T-cell (primary cell): ENCODE measurements at places on chromosomes 16 and 17. TPM values are rescaled to one million over a fixed set of nuclear protein-coding genes. Genes with fewer than 3 reads are reported as not detected.

Gene LPCAT2
- 1.1 TPM for total RNA-seq

DNA sequence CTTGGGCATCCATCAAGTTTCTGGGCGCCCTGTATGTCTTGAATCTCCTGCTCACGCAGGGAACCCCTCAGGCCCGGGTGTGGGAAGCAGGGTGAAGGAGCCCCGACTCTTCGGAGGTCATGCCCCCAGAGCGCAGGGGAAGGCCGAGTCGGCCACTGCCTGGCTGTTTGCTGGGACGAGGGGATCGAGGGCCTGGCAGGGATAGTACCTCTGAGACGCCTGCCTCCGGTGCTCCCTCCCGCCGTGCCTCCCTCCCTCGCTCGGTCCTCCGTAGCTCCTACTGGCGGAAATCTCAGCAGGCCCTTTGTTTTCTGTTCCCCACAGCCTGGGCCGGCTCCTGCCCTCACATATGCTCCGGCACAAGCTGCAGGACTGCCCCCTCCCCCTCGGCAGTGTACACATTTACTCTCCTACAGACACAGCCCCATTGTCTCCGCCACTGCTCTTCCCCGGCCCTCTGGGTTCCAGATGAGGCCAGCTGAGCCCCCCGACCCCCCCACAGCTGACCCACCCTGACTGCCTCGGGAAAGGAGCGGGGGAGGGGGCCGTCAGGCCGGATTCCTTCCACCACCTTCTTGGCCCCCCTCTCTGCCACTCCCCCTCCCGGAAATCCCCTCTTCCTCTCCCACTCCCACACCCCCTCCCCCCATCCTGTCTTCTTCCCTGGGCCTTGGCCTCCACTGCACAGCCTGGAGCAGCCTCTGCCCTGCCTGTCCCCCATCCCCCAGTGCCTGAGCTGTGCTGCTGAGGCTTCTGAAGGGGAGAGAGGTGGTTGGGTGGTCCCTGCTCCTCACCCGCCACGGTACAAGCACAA lies 1.4 kb downstream of the TRAF4 start:
- no peak for DNase-seq

DNA sequence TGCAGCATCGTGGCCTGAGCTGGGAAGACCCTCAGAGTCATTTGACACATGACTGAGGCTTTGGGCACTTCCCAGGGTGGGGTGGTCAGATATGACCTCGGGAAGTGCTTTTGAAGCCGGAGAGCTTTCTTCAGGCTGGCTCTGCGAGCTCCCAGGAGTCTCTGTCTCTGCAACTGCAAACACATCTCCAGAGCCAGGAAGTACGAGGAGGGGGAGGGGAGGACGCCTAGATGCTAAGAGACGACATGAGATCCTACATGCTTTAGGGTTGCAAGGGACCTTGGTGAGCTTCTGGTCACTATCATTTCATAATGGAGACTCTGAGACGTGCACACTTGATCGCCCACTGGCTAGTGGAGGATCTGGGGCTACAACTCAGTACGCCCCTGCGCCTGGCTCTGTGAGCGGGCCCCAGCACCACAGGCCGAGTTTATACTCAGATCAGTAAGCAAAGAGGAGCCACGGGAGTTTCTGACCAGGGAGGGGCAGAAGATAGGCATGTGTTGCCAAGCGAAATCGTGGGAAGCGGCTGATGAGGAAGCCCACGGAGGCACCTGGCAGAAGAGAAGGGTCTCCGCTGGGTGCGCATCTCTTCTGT lies 527 bp upstream of the MGAT5B start:
- DNase-seq = no peak

DNA sequence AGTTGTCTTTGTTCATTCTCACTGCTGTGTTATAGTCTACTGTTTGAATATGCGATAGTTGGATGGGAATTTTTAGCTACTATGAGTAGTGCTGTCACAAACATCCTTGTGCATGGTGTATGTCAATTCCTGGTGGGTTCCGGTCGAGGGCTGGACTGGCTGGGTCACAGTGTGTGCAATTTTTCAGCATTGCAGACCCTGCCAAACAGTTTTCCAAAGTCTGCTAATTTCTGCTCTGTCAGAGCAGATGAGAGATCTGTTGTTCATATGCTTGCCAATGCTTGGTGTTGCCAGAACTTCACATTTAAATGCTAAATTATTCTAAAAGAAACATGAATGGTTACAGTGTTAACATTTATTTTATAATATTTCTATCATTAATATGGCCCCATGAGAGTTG lies 3.6 kb upstream of the C16orf96 start:
- no peak for DNase-seq

DNA sequence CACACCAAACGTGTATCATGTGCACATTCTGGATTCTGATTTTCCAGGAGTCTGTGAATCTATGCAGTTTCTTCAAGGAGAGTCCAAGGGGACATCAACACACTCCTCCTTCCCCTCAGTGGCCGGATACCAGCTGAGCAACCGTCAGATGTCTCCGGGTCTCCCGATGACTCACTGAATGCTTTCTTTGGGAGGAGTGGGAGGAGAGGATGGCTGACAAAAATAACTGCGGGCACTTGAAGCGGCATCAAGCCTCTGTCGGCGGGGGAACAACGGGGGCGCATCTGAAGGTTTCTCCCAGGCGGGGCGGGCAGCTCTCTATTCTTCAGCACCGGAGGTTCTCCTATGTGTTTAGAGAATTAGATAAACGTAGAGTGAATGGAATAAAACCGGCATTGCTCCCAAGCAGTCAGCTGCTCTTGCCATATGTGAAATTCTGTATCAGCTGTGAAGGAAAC lies 24.6 kb upstream of the LRRC75A start:
- no peak for DNase-seq

DNA sequence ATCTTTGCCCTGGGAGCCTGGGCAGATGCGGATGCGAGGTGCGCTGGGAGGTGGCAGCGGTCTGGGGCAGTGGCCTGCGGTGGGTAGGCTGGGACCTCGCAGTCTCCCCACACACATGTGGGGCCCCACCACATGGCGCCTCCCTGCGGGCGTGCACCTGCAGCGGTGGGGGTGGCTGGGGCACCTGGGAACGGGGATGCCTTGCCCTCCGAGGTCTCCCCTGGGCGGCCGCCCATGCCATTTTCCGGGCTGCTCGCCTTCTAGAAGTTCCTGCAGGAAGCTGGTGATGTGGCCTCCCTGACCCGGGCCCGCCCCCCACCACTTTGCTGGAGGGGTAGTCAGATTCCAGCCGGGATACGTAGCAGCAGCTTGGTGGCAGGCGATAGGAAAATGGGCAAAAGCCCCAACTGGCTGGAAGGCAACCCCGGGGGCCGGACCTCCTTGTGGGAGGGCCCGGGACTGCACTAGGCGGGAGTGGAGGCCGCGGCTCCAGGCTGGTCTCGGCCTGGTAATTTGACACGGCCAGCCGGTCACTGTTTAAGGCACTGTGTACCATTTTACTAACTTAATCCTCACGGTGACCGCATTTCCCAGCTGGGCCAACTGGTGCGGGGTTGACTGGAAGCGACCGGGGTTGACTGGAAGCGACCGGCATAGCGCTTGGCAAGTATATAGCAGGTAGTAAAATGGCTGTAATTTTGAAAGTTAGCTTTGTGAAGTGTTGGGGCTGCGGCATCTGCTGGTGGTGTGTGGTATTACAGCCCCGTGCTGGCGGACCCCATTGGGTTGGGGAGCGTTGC lies 38.5 kb downstream of the IGF2BP1 start:
- DNase-seq = no peak

GRCh38 chr17:20930081-20930760 lies 112.6 kb downstream of the USP22 start:
- DNase-seq = no peak

- DNase-seq = no peak
Observed at GRCh38 chr17:78111727-78112517, 16.6 kb downstream of the TMC6 start.

DNA sequence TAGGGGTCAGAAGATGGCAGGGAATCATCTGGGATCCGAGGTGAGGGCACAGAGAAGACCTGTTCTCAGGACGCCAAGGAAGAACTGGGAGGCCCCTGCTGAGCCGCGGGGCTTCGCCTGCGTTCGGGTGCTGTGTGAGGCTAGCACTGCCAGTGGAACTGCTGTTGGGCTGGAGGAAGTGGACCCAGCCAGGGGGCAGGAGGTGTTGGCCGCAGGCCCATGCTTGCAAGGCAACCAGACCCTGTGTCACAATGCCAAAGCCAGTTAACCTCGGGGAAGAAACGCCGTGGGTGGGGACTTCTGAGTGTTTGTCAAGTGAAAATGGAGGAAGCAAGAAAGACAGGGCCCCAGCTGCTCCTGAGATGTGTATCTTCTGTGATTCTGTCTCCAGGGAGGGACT lies 185.5 kb downstream of the LGALS9B start:
- no peak for DNase-seq

Gene SLC5A11
- 0.36 TPM for total RNA-seq

Gene NHERF2
- total RNA-seq = 6.8 TPM

GRCh38 chr16:82363026-82363816 lies 193.2 kb upstream of the MPHOSPH6 start:
- no peak for DNase-seq

DNA sequence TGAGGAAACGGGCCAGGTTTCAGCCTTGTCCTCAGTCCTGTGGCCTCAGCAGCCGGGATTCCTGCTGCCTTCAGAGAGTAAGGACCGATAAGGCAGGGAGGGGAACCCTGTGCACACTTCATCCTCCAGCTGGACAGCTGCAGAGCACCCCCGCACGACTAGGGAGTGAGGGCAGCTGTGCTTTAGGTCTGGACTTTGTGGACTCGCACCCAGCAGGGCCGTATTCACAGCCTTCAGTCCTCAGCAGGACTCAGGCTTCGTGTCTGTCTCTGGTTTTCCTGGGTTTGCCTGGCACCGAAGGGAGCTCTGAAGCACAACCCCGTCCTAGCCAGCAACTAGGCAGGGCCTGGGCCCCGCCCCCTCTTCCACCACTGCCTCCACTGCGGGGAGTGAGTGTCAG lies 45.8 kb upstream of the CACNG5 start:
- DNase-seq = no peak

Gene TEX19
- total RNA-seq = not detected

Gene C16orf96
- total RNA-seq = 0.50 TPM

DNA sequence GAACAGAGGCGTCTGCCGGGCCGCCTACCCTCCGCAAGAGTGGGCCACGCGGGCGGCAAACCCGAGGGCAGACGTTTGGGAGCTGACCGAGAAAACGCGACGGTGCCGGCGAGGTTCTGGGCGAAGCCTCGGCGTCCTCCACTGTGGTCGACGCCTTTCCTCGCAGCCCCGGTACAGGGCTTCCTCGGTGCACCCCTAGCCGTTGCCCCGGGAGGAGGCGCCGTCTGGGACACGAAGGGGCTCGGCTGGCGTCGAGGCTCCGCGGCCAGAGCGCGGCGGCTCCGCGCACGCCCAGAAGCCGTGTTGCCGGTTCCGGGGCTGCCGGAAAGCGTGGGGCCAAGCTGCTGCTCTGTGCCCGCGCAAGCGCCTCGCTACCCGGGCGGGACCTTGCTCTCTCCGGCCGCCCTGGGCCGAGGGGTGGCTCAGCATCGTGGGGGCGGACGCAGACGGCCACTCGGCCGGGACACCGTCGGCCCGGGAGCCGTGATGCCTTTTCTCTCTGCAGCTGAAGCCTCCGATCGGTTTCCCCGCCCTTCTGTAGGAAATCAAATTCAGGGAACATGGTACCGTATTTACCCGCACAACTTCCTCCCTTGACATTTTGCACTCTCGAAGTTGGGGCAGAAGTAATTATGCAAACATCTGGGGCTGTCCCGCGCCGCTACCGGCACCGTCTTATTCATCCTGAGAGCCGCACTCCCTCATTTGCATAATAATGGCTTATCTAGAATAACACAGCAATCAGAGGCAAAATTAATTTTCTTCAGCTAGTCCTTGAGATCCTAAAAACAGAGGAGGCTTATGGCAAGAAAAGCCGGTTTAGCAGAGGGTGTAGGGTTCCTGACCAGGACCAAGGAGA lies 7.3 kb upstream of the CBX8 start:
- no peak for DNase-seq

GRCh38 chr16:52383640-52384292 lies 163.2 kb downstream of the TOX3 start:
- no peak for DNase-seq
